ENCODE measurements at places on chromosomes 4 and X.

- no peak for DNase-seq
Observed at GRCh38 chrX:12245650-12246645, 107.7 kb downstream of the FRMPD4 start.

GRCh38 chrX:133415276-133416105 is at the start of gene GPC4:
Gene GPC4, minus strand, starts transcription at chrX:133415489. Its CDS starts 524 bp downstream, at chrX:133414965.
- DNase-seq: peak; percentile 84

DNA sequence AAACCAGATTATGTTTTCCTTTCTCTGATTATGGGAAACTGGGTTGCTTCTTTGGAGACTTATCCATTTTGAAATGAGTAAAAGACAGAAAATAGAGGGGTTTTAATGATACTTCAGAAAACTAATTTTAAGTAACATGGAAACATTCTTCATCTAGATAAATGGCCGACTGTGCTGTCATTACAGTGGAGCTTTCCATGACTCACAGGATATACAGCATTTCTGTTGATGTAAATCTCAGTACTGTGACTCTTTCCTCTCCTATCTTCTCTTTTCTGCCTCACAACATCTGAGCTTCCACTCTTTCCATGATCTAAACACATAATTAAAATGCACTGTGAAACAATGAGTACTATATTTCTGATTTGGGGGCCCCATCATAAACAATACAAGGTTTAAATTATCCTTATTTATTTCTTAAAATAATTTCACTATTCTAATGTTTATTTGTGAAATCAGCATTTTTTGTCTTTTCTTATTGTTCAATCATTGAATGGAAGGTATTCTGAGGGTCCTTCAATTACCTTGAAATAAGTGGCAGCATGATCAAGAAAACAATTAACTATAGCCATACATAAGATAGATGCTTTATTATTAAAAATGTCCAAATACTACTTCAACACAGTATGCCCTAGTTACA is 19.3 kb downstream of the SEC24D start:
- no peak for DNase-seq

GRCh38 chr4:173211222-173211621 is 42.6 kb downstream of the GALNT7 start:
- no peak for DNase-seq

DNA sequence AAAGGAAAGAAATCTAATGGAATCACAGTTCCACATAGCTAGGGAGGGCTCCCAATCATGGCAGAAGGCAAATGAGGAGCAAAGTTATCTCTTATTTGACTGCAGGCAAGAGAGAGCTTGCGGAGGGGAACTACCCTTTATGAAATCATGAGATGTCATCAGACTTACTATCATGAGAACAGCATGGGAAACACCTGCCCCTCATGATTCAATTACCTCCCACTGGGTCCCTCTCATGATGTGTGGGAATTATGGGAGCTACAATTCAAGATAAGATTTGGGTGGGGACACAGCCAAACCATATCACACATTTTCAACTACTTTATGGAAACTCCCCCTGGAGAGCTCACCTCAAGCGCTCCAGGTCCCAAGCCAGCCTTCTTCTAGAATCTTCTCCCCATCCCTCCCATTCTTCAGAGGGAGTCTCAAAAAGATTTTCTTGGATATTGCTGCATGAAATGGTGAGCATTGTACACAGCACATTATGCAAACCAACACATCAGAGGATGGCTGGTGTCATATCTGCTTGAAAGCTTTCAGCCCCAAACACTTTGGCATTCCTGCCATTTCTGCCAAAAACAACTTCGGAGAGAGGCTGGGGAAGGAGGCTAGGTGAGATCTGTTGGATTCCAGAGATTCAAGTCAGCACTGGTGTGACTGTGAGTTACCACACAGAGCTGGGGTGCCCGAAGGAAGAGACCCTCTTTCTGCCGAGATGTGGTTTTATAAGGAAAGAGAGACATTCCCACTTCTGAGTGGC is 6.9 kb downstream of the FGFBP1 start:
- no peak for DNase-seq

DNA sequence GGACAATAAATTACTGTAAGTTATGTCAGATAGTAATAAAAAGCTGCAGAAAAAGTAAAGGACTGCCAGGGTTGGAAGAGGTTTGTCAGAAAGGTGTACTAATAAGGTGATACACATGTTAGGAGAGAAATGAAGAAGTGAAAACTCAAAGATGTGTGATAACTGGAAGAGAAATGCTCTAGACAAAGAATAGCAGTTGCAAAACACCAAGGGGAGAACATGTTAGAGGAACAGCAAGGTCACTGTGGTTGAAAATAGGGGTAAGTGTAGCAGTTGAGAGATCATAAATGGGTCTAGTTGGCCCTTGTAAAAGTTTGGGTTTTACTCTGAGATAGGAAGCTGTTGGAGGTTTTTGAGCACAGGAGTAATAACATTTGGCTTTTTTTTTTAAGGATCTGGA is 46.9 kb downstream of the HSPA4L start:
- no peak for DNase-seq

DNA sequence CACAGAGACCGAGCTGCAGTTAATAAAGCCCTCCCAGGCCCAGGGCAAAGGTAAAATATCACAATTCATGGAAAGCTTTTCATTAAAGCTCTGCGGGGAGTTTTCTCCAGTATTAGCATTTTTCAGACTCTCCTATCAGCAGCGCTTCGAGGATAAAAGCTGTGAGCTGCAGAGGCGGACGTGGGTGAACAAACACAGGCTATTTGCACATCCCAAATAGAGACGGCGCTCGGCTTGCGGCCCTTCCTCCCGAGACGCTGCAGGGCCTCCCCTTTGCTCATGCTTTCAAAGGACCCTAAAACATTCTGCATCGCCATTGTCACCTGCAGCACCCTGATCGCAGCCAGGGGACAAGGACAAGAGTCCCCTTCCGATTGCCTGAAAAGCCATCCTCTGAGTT is 97.3 kb downstream of the SORCS2 start:
- DNase-seq: no peak

- peak; percentile 18 for DNase-seq
Observed at GRCh38 chr4:92305878-92306520, 2.2 kb downstream of the GRID2 start.

GRCh38 chr4:39061457-39061856 is 575 bp upstream of the KLHL5 start:
- DNase-seq: no peak

DNA sequence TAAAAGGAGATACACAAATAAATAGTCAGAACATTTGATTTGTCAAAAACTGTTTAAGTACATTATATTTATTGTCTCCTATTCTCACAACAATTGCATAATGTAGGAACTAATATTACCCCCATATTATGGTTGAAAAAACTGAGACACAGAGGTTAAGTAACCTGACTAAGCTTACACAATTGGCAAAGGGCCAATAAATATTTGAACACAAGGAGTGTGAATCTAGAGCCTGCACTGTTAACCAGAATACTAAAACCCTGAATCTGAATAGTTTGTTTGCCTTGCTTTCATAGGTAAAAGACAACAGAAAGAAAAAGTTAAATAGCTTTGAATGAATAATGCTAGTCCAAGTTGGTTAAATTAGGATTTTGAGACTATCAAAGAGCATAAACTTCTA is 55.2 kb downstream of the IL13RA2 start:
- DNase-seq: no peak

- DNase-seq: no peak
Observed at GRCh38 chrX:4754878-4755604, 1041.6 kb upstream of the PRKX start.

- no peak for DNase-seq
Observed at GRCh38 chr4:10204401-10205058, 87.9 kb upstream of the WDR1 start.

DNA sequence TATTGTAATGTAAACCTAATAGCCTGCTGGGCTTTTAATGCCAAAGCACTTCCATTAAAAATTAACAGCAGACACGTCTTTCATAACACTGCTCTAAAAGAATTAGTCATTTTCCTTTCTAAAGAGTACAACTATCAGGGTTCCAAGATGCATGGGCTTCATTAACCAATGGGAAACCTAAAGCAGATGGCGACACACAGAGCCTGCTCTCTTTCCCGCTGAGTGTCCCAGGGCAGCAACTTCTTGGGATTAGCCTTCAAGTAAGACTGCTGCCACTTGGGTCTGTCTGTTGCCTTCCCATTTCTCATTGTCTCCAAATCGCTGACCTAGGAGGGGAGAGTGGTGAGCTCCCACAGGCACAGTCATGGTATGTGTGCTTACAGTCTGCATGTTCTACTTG is 14.0 kb upstream of the PHKA2 start:
- no peak for DNase-seq

DNA sequence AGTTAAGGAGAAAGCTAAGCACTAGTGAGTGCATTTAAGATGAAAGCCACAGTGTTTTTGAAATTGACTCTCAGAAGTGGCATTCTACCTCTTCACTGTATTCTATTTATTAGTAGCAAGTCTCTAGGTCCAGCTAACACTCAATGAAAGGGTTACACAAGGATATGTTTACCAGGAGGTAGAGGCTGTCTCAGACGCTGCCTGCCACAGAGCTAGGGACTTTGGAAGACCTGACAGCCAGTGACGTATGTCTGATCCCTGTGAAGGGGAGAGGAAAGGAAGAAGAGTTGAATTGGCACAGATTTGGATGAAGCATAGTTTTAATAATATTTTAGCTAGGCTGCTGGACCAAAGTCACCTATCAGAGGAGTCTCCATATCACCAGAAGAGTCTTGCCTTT is 36.5 kb upstream of the KLHL2 start:
- no peak for DNase-seq

DNA sequence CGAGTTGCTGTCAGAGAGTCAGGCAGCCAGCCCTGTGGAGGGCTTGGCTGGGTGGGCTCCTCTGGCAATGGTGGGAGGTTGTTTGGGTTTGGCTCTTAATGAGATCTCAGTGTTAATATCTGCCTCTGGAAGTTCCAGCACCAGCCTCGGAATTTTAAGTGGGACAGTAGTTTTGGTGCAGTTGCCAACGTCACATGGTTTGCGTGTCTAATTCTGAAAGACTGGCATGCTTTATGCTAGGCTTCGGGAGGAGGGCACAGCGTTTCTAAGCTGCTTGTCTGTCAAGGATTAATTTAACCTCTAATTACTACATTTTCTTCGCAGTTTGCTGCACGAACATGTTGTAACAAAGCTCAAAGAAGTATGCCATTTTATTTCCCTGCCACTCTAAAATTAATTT is 9.2 kb downstream of the MAMLD1 start:
- DNase-seq: no peak

DNA sequence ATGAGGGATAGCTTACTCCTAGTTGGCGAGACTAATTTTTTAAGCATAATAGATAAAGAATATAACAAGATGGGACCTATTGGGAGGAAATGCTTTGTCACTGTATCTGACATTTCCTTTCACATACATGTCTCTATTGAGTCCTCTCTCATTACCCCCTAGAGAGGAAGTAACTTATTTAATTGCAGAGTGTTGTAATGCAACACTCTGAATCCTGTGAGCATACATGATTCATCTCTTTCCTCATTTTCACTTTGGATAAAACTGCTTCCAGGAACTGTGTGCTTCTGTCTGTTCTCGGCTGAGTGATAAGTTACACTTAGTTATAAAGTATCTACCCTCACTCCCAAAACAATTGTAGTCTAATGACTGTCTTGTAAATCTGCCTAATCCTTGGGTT is 266.1 kb upstream of the ANXA10 start:
- DNase-seq: no peak

GRCh38 chr4:177455561-177455970 is 13.3 kb upstream of the AGA start:
- peak; percentile 32 for DNase-seq

- DNase-seq: no peak
Observed at GRCh38 chr4:94690851-94691254, 66.9 kb upstream of the BMPR1B start.

GRCh38 chrX:13239272-13239671 is 80.6 kb downstream of the ATXN3L start:
- DNase-seq: no peak

DNA sequence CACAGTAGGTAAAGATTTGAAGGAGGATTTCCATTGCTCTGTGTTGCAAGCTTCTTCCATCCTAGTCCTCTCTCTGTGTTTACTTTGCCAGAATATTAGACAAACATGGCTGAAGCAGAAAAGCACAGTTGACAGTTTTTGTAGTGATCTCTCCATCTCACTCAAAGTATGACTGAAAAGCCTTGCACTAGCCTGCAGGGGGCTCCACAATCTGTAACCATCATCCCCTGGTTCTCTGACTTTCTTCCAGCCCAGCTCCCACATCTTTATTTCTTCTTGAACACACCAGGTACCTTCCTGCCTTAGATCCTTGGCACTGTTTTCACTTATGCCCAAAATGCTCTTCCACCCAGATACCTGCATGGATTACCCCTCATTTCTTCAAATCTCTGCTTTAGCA is 34.1 kb upstream of the HHIP start:
- no peak for DNase-seq

- peak; percentile 95 for DNase-seq
Observed at GRCh38 chrX:119606280-119607017, at the start of gene NKRF. Gene NKRF, minus strand, starts transcription at chrX:119606424.

DNA sequence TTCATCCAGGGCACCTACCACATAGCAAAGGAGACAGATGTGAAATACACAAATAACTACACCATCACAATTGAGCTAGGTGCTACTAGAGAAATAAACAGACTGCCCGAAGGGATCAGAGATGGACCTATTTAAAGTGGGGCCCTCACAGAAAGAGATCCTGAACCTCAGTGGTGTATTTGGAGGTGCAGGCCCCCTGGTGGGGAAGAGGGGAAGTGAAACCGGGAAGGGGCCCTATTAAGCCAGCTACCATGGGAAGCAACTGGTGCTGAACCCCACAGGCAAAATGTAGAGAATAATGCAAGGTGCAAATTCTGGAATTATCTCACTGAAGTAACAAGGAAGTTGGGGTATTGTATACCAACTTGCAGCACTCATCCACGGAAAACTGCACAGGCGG is 78.6 kb upstream of the FAM9A start:
- DNase-seq: no peak

GRCh38 chr4:11730545-11730944 is 301.9 kb upstream of the HS3ST1 start:
- DNase-seq: no peak

DNA sequence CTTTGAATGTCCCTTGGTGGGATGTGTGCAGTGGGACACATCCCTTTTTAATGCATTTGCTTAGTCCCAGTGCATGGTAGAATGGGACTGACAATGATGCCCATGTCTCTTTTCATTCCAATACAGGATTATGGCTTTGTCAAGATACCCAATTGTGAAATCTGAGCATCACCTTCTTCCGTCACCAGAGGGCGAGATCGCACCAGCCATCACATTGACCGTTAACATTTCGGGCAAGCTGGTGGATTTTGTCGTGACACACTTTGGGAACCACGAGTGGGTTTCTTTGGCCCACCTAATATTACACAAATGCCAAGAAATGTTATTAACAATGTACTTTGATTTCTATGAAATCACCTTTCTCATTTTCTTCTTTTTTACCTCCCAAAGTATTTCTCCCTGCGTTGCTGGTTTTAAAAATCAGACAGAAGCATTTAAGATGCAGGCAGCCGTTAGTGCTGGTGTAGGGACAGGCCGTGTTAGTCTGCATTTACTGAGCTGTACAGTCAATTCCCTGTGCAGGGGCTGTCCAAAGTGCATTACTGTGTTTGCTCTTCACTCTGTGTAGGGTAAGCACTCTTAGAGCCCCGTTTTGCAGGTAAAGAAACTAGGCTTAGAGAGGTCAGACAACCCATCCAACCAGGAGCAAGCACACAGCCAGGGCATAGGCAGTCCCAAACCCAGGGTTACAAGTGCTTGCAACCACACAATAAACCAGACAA is 46.5 kb downstream of the CWH43 start:
- no peak for DNase-seq

Measured in femur (tissue), 1 donor.